Amygdala (tissue), 56 donors: ENCODE measurements at places on chromosomes 6 and 20.

DNA sequence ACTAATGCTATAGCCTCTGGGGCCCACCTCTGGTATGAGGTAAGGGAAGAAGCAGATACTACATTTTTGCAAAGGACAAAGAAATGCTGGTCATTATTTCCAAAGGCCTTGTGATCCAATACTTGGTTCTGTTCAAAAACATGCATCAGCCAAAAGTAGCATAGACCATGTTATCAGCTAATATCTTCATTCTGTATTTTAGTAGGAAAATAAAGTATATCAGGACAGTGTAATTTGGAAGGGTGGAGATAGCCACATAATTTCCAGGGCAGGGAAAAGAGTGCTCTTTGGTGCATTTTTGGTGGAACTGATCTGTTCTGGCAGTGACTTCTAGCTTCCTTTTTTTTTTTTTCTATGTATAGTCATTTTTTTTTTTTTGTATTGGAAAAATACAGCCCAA lies 258.0 kb upstream of the SOX4 start:
- no peak for DNase-seq

DNA sequence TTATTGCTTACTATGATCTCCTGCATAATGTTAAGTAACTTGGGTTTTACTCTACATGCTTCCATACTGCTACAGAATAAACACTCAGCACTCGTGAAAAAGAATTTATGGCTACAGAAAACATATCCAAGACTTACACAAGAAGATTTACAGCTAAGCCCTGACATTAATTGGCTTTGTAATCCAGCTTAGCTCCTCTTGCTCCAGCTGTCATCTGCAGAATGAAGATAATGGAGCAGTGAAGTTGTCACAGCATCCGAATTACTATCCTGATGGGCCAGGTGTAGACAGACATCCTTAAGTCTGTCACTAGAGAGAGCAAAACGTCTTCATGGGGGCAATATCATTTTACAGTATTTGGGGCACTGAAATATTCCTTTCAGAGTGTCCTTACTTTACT lies 155.3 kb downstream of the PRKN start:
- DNase-seq: no peak

DNA sequence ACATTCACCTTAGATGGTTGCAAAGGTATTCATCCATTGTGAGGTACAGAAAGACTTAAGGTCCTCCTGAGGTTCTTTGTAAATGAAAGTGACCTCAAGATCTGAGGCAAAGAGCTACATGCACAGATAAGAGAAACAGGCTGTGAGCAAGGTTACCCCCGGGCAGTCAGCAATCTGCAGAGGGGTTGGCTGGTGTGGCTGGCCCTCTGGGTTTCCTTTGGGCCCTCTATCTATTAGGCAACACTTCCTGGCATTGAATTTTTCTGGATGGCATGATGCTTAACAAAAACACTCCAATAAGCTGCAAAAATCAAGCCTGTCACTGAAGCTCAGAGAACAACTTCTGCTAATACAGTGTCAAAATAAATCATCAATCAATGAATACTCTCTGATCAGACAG lies 48.9 kb upstream of the RALGAPA2 start:
- no peak for DNase-seq

DNA sequence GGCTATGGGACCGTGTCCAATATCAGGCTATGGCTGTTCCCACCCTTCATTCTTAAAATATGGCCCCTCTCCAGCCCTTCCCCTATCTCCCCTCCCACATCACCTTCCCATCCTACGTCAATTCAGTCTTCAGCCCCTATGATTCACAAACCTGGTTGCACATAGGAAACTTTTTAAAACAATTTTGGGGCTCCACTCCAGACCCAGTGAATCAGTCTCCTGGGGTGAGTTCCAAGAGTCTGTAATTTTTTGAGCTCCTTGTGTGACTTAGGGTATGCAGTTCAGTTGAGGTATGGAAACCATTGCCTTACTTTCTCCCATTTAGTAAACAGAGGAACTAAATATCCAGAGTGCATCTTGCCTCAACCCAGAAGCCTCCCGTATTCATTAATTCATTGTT lies 5.5 kb downstream of the HNF4A start:
- DNase-seq: no peak

DNA sequence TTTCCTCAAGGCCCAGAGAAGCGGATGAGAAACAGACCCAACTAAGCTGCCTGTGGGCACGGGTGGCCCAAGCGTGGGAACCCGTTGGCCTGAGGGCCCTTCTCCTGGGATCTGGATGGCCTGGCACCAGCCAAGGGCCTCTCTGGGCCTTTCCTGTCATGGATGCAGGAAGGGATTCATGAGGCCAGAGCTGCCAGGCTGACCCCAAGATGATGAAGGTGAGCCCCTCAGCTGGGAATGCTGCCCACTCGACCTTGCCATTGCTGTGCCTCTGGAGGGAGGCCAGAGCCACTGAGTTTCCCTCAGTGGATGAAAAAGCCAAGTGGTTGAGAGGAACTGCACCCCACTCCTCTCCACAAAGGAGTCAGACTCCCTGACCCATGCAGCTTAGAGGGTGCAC lies 171.2 kb downstream of the VEGFA start:
- DNase-seq: no peak

DNA sequence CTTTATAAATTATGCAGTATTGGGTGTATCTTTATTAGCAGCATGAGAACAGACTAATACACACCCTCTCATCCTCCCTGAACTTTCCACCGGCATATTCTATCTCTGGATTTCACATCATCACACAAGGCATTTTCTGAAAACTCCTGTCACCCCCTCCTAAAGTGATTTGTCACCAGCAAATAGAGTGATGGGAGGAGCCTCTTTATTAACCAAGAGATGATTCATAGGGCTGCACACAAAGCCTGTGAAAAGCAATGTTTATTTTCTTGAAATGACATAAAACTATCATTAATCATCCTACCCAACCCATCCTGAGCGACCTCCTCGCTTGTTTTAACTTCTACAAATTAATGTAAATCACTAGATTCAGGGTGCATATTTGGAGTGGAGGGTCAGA lies 394.7 kb upstream of the SULF2 start:
- no peak for DNase-seq

- no peak for DNase-seq
These were observed 868 bp downstream of the MC3R start for GRCh38 chr20:56249244-56249955.

DNA sequence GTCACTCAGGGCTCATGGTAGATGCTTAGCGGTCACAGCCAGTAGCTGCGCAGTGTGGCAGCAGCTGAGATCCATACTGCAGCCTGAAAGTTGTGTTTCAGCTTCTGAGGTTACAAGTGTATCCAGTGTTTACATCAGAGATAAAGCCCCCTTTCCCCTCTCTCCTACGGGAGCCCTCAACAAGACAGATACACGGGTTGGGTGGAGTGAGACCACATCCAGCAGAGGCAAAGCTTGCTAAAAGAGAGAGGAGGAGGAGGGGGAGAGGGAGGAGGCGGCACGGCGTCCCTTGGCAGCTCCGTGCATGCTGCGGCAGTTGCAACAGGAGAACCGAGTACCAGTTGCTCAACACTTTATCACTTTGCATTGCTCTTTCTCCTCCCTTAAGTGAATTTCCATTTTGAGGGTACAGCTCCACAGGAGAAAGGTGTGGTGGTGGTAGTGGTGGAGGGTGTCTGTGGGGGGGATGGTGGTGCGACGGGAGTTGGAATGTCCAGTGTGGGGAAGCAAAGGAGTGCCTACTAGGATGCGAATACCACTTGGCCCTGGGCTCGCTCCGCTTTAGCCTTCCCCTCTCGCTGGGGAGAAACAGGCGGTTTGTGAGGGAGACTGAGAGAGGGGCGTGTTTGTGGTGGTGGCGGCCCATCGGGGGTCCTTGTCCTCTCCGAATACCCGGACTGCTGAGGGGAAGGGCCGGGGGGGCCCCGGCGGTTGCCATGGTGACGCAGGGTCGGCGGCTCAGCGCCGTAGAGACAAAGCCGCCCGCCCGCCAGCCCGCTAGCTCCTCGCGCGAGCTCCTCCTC lies 405 bp upstream of the RNF182 start:
- no peak for DNase-seq

DNA sequence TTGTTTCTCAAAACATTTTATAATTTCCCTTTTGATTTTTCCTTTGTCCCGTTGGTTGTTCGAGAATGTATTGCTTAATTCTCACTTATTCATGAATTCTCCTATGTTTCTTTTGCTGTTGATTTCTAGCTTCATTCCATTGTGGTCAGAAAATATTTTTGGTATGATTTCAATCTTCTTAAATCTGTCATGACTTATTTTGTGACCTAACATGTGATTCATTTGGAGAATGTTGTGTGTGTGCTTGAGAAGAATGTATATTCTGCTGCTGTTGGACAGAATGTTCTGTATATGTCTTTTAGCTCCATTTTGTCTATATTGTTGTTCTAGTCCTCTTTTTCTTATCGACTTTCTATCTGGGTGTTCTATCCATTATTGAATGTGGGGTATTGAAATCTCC lies 286.2 kb upstream of the RNF217 start:
- DNase-seq: no peak

GRCh38 chr20:46261456-46262253 lies 46.6 kb downstream of the CDH22 start:
- DNase-seq: no peak

DNA sequence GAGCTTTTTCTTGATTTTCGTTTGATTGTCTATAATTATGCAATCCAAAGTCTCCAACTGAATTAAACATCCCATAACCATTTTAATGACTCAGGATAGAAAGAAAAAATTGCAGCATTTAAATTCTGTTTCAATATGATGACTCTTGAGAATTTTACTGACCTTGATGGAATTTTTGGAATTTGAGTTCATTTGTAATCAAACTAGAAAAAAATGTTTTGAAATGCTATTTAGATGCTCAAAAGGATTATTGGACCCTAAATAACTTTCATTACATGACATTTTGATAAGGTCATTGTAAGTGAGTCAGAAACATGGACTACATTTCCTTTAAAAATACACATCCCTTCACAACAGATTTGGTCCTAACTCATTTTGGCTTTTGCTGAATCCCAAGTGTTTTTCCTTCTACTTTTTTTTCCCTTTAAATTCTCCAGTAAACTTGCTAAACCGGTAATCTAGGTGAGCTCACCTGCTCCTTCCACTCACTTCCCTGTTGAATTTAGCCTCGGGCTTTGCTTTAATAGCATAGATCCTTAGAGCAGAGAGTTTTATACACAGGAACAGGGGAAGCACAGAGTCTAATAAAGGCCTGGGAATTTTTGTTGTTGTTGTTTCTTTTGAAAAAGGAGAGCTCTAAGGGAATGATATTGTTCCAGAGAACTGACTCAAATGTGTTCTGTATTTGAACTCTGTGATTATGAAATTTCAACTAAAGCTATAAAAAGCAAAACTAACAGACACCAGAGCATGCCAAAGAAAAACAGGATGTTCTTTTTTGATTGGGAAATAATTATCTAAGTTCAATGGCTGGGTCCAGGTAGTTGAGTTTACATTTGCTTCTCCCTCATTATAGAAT lies 1088.2 kb upstream of the CITED2 start:
- DNase-seq: no peak

DNA sequence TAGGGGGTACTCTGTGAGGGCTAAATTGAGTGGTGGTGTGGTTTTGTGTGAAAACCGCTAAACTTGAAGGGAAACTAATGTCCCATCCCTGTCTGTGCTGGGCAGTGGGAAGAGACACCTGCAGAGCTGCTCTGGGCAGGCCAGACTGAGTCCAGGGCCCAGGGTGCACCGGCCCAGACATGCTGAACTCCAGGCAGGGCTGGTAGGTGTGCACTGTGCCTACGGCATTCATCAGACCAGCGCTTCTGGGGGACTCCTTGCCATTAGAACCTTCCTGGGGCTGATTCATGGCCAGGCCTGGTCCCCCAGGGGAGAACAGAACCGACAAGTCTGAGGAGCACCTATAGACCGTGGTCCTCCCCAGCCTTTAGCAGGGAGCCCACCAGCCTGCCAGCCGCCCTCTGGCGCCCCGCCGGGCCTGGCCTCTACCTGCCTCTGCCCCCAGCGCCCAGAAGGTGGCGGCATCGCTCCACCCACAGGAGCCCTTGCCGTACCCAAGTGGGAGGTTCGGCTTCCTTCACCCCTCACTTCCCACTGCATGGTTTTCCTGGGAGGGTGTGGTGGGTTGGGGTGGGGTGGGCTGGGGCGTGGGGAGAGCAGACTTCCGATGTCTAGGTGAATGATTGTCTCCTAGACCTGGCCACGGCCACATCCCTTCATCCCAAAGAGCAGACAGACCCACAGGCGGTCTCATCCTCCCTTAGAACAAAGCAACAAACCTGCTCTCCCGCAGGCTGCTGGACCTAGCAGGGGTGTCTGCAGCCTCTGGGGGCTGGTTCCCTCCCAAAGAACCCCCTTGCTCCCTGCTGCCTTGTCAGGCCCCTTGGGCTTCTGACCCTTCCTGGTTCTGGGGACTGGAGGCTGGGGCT lies 15.5 kb downstream of the CCDC167 start:
- DNase-seq: peak; percentile 28

GRCh38 chr6:131660195-131660594 lies 23.1 kb downstream of the ENPP3 start:
- no peak for DNase-seq

DNA sequence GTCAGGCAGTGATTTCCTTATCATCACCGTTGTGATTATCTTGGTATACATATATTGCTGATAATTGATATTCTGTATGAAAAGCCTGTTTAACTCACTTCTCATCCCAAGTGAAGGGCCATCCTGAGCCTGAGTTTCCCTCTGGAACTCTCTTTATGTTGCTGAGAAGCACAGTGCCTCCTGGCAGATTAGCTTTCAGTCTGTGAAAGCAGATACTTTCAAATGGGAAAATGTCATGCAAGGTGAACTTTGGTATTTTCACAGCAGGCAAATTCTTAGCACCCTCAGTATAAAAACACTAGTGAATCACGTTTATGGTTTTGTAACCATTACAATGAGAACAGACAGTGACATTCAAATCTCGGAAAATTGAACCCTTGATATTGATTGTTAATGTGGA lies 151.6 kb downstream of the PRIM2 start:
- no peak for DNase-seq

GRCh38 chr6:14322841-14323240 lies 205.3 kb downstream of the CD83 start:
- no peak for DNase-seq

- DNase-seq: no peak
These were observed 33.0 kb upstream of the CDH4 start for GRCh38 chr20:61219021-61219431.
